ENCODE measurements at places on chromosomes 2 and 18. TPM values are rescaled to one million over a fixed set of nuclear protein-coding genes. Genes with fewer than 3 reads are reported as not detected.

ITPRIPL1 gene
- total RNA-seq, result 14.0 TPM

POTEI gene
- total RNA-seq, result 76.1 TPM

LOXHD1 gene
- 11.3 TPM for total RNA-seq

RGPD4 gene
- 3.0 TPM for total RNA-seq

OXER1 gene
- total RNA-seq, result 2.0 TPM

VWC2L gene
- 1.6 TPM for total RNA-seq

DNAJC5G gene
- total RNA-seq, result 57.9 TPM

STAT4 gene
- 23.0 TPM for total RNA-seq

MBOAT2 gene
- total RNA-seq, result 24.8 TPM

ATP6V1C2 gene
- 6.2 TPM for total RNA-seq

TTN gene
- total RNA-seq, result 30.8 TPM

ACTG2 gene
- total RNA-seq, result 2.7 TPM

CCDC93 gene
- total RNA-seq, result 82.3 TPM

GDF7 gene
- 0.62 TPM for total RNA-seq

SERPINB10 gene
- total RNA-seq, result not detected

RAD51AP2 gene
- total RNA-seq, result 22.7 TPM

ZAP70 gene
- 5.5 TPM for total RNA-seq

ABCB11 gene
- total RNA-seq, result 7.2 TPM

LRRTM1 gene
- total RNA-seq, result 0.68 TPM

EHD3 gene
- 5.1 TPM for total RNA-seq

GALR1 gene
- total RNA-seq, result 0.43 TPM

MRO gene
- 134 TPM for total RNA-seq

DQX1 gene
- not detected for total RNA-seq

CD207 gene
- total RNA-seq, result 0.79 TPM

UGT1A4 gene
- total RNA-seq, result not detected

OTOF gene
- 1.7 TPM for total RNA-seq

POLR1B gene
- total RNA-seq, result 26.9 TPM

SERPINB3 gene
- total RNA-seq, result 1.1 TPM

ARID5A gene
- total RNA-seq, result 33.7 TPM

ZNF385B gene
- 40.3 TPM for total RNA-seq

CCDC68 gene
- 54.1 TPM for total RNA-seq

RGPD3 gene
- total RNA-seq, result 13.9 TPM

GRHL1 gene
- 8.0 TPM for total RNA-seq

SEMA4C gene
- total RNA-seq, result 17.6 TPM

ACVR1C gene
- 2.3 TPM for total RNA-seq

EIF2B4 gene
- 59.4 TPM for total RNA-seq

CDK15 gene
- total RNA-seq, result 6.3 TPM

SMAD4 gene
- 198 TPM for total RNA-seq

PMAIP1 gene
- 4.8 TPM for total RNA-seq

NMUR1 gene
- total RNA-seq, result 3.7 TPM

ANO7 gene
- 1.9 TPM for total RNA-seq

CLEC4F gene
- total RNA-seq, result 0.79 TPM

NAT8 gene
- not detected for total RNA-seq
